Immature natural killer cell (primary cell): ENCODE measurements at places on chromosomes 6 and 20.
A peak's percentile ranks its signal among the peaks of the same experiment; 100 is the strongest.

- no peak for DNase-seq
Observed at GRCh38 chr20:43183536-43184070, 6.1 kb downstream of the PTPRT start.

- no peak for DNase-seq
Observed at GRCh38 chr6:27237089-27237803, 10.3 kb upstream of the PRSS16 start.

- DNase-seq = no peak
Observed at GRCh38 chr6:138007014-138007472, 100.2 kb downstream of the PERP start.

GRCh38 chr20:10953437-10953836, 279.6 kb upstream of the JAG1 start:
- no peak for DNase-seq

- no peak for DNase-seq
Observed at GRCh38 chr6:75117701-75118100, 88.2 kb downstream of the COL12A1 start.

- no peak for DNase-seq
Observed at GRCh38 chr6:163311830-163312229, 102.7 kb upstream of the QKI start.

DNA sequence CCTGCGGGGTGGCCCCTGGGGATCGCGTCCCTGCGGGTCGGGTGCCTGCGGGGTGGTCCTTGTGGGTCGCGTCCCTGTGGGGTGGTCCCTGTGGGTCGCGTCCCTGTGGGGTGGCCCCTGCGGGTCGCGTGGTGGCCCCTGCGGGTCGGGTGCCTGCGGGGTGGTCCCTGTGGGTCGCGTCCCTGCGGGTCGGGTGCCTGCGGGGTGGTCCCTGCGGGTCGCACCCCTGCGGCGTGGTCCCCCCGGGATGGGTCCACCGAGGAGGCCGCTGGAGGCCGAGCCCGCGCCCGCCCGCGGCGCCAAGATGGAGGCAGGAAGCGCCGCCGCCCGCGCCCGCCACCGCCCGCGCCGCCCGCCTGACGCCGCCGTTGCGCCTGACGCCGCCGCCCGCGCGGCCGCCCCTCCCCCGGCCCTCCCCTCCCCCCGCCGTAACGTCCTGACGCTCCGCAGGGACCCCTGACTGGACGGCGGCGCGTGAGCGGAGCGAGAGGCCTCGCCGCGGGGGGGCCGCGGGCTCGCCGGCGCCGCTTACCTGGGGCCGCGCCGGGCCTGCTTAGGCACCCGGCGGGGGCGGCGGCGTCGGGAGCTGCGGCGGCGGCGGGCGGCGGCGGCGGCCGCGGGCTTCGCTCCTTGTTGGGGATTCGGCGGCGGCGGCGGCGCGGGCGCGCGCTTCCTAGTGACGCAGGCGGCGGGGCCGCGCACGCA, at the start of gene GMEB2:
Gene GMEB2 (minus strand): TSS at position 678 of the 705 bp plus-strand sequence. CDS start 7,704 bp downstream, outside the sequence.
- DNase-seq = no peak

DNA sequence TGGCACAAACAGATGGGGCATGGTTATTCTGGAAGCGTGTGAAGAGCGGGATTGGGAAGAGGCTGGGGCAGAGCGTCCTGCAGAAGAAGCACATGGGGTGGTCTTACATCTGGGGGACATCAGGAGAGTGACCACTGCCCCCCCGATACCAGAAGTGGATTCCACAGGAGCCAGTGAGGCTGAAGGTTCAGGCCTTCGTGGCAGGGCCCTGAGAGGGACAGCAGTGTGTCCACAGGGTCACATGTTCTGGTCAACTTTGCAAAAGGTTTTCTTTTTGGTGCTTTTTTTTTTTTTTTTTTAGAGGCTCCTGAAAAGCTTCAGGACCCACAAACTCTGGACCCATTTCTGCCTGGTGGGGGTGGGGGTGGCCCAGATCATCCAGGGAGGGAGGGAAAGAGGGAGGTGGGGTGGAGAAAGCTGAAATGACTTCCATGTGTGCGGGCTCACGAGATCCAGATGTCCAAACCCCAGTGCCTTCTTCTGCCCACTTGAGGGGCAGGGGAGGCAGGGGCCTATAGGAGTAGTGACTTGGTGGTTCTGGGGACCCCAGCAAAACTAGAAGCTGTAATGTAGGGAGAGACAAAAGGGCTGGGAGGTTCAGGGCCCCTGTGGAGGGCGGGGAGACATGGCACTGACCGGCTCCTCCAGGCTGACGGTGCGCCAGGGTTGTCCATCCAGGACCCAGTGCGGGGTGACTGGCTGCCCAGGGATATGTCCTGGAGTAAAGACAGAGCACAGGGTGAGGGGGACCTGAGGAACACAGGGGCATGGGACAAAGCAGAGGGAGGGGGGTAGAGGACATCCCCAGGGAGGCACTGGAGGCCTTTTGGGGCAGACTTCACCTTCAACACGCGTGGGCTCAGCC, 2.7 kb downstream of the ADAM33 start:
- DNase-seq = no peak

DNA sequence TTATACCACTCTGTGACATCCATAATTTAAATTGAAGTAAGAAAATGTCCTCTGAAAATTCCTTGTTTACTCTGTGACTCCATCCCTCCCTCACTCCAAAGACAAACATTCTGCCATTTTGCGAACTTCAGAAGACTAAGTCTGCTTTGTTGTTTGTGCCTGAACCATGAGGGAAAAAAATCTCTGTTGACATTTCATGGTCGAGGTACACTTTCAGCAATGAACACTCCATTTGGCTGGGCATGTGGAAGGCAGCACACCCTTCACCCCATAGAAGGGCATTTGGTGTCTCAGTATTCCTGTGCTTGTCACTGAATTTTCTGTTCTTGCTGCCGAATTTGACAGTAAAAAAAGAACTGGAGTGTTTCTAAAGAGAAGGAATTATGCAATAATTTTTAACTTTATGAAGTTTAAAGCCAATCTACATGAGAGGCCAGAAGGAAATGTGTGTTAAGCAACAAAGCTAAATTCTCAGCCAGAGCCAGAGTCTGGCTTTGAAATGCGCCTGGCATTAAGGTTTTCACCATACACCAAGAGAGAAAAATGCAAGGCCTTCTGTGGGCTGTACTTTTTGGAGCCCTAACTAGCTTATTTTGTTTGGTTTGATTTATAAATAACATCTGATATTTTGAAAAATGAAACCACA, 4.7 kb upstream of the PBOV1 start:
- DNase-seq = no peak

GRCh38 chr6:45896783-45897441, 118.7 kb downstream of the CLIC5 start:
- DNase-seq = no peak

- no peak for DNase-seq
Observed at GRCh38 chr6:53119349-53119748, 29.3 kb downstream of the GCM1 start.

DNA sequence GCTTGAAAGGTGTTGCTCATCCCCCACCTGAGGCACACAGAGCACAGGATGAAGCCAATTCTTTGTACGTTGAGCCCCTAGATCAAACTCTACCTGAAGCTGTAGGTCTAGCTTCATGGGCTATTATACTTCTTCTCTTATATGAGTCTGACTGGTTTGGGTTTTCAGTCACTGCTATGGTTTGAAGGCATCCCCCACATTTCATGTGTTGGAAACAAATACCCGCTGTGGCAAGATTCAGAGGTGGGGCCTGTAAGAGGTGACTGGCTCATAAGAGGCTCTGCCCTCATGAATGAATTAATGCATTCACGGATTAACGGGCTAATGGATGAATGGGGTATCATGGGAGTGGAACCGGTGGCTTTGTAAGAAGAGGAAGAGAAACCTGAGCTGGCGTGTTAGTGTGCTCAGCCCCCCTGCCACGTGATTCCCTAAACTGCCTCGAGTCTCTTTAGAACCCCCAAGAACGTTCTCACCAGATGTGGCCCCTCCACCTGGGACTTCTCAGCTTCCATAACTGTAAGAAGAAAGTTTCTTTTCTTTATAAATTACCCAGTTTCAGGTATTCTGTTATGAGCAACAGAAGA, 39.2 kb downstream of the PREX1 start:
- no peak for DNase-seq

- no peak for DNase-seq
Observed at GRCh38 chr6:30875244-30876038, 8.9 kb upstream of the DDR1 start.

- peak; percentile 34 for DNase-seq
Observed at GRCh38 chr6:10759312-10759839, 11.8 kb downstream of the TMEM14B start.

DNA sequence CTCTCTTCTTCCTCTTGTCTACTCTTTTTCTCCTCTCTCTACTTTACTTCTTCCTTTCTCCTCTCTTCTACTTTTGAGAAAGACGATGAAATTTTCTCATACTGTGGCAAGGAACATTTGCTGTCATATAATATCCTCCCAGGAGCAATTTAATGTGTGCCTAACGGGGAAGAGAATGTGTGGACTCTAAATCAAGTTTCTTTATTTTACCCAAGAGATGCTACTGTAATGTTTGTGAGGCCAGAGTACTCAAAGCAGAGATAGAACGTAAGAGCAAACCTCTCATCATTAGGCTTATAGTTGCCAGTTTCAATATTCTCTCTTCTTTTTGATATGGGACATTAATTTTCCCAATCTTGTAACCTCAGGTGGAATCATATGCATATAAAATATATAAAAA, 801.4 kb downstream of the BCKDHB start:
- no peak for DNase-seq

DNA sequence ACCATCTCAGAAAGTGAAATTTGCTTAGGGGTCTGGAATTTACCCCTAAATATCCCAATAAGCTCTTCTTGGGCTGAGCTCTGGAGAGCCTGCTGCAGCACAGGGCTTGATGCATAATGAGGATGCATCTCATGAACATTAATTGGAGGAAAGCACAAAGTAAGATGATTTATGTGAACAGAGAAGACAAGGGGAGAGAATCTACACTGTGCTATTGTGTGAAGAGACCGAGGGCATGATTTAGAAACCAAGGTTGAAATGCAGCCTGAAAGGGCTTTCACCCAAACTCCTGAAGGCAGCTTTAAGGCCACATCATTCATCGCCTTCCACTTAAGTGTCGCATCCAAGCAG, 27.8 kb upstream of the GPR63 start:
- DNase-seq = no peak

GRCh38 chr20:50381771-50382593, 128.2 kb upstream of the PTPN1 start:
- no peak for DNase-seq

GRCh38 chr6:46921059-46921458, 679 bp downstream of the ADGRF5 start:
- DNase-seq = no peak

- no peak for DNase-seq
Observed at GRCh38 chr20:409697-410559, 1.8 kb downstream of the RBCK1 start.

- DNase-seq = no peak
Observed at GRCh38 chr6:128463942-128464341, 56.5 kb downstream of the PTPRK start.

GRCh38 chr6:43966853-43967718, 160.2 kb downstream of the MRPL14 start:
- DNase-seq = no peak

DNA sequence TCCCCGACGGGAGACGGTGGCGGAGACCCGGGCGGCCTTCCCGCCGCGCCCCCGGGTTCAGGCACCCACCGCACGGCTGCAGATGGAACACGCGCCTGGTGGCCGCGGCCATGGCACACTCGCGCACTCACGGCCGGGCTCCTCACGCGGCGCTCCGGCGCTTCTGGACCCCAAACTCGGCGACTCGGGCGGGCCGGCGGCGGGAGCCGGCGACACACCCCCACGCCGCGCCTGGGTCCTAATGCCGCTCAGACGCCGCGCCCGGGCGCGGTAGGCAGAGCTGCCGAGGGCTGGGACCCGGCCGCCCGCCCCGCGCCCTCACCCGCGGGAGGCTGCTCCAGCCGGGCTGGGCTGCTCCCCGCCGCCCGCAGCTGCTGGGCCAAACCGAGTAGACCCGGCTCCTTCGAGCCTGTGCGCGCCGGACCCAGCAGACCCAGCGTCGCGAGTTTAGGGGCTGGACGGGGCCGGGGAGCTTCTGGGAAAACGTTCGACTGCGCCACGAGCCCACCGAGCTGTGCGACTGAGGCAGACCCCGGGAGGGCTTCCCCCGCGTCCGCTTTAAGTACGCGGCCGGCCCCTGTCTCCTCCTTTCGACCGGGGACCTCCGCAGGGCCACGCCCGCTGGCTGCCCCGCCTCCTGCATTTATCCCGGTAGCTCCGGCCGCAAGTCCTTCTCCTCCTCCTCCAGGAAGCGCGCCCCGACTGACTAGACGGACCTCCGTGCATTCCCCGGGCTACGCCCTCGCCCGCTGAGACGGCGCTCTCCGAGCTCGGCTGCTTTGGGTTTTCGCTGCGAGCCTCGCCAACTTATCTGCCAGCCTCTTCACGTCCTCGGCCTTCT, at the start of gene SLC4A11:
Gene SLC4A11 (minus strand): TSS at position 165 of the 841 bp plus-strand sequence. CDS start 53 bp downstream, at position 112.
- DNase-seq = peak; percentile 24

DNA sequence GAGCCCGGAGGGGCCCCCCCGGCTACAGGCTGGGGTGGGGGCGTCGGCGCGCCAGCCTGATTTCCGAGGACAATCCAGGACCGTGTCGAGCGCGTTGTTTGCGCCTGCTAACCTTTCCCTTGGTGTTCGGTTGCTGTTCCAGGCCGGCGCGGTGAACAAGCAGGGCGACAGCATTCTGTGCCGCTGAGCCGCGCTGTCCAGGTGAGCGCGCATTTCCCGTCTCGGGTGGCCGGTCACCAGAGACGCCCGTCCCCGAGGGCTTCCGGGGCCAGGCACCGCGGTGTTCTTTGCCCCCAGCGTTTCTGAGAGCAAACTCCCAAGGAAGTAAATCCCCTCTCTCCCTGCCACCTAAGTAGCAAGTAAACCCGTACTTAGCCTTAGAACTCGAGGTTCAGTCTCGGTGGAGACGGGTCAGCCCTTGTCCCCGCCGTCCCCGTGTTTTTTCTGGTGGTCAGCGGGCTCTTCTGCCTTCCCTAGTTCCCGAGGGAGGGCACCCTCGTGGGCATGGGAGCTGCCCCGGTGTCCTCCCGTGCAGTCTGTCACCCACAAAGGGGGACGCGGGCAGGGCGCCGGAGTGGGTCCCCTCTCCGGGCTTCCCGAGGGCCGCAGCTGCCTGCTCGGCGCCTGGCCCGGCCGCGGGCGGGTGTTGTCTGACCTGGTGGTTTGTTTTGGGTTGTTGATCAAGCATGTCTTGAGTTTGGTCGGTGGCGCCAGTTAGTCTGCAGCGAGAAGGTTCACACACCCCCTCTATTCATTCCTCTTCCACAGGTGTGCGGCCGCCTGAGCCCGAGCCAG, 1.5 kb downstream of the ID4 start:
- DNase-seq = no peak

DNA sequence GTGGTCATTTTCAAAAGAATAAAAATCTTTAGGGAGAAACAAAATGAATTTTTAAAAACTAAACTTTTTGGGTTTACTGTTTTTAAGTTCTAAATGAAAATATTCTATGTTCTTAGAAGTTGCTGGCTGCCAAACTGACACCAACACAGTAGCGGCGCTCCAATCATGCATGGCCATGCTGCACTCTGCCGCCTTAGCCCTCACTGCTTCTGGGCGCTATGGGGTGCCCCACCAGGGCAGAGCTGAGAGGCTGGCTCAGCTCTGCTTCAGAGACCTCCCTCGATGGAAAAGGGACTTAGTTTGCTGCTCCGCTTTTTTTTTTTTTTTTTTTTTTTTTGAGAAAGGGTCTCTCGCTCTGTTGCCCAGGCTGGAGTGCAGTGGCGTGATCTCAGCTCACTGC, 20.9 kb downstream of the EZR start:
- DNase-seq = no peak
